ENCODE measurements at places on chromosomes 13 and 19.

DNA sequence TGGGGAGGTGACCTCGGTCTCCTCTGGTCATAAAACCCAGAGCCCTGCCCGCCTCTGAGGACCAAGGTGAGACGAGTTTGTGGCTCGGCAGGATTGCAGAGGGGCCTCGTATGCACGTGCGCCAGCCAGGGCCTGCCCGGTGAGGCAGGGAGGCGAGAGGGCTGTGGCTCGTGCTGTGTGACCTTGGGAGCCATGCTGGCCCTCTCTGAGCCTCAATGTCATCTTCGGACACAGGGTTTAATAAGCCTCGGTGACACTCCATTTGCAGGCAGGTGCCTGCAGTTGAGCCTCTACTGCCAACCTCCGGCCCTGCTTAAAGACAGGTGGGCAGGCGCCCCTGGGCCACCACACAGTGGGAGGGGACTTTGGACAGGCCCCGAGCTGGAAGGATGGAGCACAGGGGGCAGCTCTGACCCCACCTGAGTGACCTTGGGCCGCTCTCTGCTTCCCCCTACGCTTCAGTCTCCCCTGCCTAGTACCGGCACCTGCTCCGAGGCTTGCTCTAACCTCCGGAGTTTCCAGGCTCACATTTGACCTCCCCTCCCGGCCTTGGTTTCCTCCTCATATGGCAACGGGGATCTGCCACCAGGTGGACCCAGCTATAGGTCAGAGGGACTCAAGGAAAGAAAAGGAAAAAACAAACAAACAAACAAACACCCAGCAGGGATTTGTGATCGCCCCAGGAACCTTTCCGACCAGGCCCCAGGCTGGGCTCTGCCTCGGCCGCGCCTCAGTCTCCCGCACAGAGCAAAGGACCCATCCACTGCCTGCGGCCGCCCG lies 3.1 kb downstream of the ZBTB7A start:
- DNase-seq, result no peak

DNA sequence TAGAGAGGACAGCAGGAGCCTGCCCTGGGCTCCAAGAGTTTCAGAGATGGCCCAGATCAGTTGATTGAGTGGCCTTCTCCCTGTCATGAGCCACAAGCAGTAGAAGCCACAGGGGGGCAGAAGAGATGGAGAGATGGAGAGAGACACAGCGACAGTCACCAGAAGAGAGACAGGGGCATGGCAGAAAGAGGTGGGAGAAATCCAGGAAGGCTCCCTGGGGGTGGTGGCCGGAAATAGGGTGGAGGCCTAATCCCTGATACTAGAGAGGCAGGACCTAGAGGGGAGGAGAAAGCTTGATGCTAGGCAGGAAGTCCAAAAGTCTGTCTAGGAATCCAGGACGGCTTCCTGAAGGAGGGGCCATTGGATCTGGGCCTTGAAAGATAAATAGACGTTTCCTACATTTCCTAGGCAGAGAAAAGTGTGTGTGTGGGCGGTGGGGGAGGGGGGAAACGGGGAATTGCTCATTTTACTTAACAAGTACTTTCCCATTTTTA lies 9.6 kb upstream of the TPM4 start:
- DNase-seq, result no peak

GRCh38 chr13:107743526-107743925 lies 471.8 kb downstream of the LIG4 start:
- no peak for DNase-seq

- no peak for DNase-seq
These were observed 16.6 kb downstream of the ADAT3 start for GRCh38 chr19:1921825-1922224.

GRCh38 chr13:113635709-113636108 lies 22.3 kb downstream of the ATP4B start:
- DNase-seq, result no peak

- DNase-seq, result no peak
These were observed 93.1 kb downstream of the KL start for GRCh38 chr13:33109271-33109697.

DNA sequence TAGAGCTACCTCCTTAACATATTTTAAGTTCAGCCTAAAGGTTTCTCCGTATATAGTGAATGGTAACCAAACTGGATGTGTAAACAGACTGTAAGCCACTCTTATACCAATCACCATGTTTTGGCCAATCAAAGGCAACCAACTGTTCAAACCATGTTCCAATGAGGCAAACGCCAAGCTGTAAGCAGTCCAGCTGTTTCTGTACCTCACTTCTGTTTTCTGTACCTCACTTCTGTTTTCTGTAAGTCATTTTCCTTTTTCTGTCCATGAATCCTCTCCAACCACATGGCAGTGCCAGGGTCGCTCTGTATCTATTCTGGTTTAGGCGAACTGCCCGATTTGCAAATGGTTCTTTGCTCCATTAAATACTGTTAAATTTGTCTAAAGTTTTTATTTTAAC lies 24.4 kb downstream of the COMMD6 start:
- no peak for DNase-seq

GRCh38 chr13:24699541-24699940 lies 19.3 kb downstream of the ATP12A start:
- no peak for DNase-seq
